Large intestine (tissue), 12 donors: ENCODE measurements at places on chromosomes 6 and 20.

DNA sequence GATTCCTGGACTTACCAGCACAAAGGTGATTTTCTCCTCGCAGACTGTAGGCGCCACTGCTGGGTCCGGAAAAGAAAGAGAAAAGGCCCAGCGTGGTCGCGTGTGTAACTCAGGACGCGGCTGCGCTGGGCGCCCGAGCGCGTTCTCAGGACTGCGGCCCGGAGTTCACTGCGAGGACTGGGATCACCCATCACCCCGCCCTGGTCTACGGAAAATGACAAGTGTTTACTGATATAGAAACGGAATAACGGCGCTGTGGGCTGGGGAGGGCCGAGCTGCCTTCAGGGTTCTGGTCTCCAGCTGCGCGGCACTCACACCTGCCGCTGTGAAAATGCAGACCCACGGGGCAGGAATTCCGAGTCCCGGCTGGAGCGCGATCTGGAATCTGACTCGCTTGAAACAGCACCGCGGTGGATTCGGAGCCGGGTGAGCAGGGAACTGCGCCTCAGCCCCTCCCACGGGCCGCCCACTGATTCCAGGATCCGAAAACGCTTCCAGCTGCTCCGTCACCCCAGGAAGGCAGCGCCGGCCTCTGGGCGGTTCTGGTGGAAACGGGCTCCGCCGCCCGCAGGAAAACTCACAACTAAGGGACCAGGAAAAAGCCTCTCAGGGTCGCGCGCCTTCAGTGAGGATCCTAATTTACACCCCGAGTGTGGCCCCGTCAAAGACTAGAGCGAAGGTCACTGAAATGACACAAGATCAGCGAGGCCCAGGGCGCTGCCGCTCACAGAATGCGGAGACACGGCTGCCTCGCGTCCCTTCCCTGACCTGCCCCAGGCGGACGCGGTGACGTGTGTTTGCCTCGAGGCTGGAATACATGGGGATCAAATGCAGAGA, 34.5 kb downstream of the HLA-A start:
- DNase-seq: peak; percentile 89

GRCh38 chr6:136494059-136494458, 56.2 kb downstream of the MAP7 start:
- no peak for DNase-seq

GRCh38 chr6:106591111-106591825, 38.0 kb downstream of the RTN4IP1 start:
- DNase-seq: no peak

- DNase-seq: no peak
These were observed 25.2 kb downstream of the SNPH start for GRCh38 chr20:1291191-1291741.

DNA sequence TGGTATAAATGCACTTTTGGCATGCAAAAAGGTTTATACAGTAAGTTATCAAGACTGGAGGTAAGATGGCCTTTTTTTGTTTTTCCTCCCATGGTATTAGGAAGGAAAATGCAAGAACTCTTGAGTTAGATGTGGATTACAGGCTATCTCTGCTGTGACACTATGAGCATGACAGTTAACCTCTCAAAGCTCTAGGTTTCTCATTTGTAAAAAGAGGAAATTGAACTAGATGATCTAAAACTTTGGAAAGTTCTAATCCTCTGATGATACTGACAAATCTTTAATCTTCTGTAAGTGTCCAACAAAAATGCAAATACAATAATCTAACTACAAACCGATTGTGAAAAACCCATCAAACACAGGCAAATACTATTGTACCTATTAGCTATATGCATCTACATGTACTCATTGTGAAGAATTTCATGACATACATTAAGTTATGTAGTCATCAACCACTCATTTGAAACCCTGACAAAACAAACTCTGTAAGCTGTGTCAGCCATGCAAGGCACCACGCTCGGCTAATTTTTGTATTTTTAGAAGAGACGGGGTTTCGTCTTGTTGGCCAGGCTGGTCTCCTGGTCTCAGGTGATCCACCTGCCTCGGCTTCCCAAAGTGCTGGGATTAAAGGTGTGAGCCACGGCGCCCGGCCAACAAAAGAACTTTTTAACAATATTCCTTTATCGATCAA, 4.2 kb downstream of the CDK19 start:
- no peak for DNase-seq

- DNase-seq: no peak
These were observed 16.4 kb downstream of the FRMD1 start for GRCh38 chr6:168062346-168063289.

GRCh38 chr20:47373206-47373733, 16.8 kb upstream of the ZMYND8 start:
- no peak for DNase-seq

GRCh38 chr20:23003881-23004460, 31.1 kb upstream of the SSTR4 start:
- no peak for DNase-seq

GRCh38 chr6:4018924-4019236, 60.1 kb downstream of the FAM217A start:
- no peak for DNase-seq

GRCh38 chr6:27375613-27376079, 12.9 kb upstream of the ZNF391 start:
- DNase-seq: peak; percentile 6

- DNase-seq: no peak
These were observed 13.9 kb downstream of the MYB start for GRCh38 chr6:135195041-135195440.

DNA sequence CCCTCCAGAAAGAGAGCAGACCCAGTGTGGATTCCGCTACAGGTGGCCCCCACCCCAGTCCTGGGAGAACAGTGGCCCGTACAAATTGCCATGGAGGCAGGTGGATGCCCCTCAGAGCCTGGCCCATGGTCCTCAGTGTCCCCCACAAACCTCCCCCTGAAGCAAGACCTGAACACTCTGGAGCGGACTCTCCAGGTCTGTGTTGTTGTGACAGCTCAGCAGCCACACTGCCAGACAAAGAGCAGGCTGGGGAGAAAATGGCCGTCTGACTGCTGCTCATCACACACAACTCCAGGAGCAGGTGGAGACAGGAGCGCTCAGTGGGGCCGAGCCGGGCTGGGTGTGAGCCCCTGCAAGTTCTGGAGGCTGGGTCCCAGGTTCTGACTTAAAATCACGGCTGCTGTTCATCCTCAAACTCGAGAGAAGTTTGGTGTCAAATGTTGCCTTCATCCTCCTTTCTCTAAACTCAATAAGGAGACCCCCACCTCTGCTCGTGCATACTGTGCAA, 241.8 kb downstream of the CDH4 start:
- DNase-seq: no peak

DNA sequence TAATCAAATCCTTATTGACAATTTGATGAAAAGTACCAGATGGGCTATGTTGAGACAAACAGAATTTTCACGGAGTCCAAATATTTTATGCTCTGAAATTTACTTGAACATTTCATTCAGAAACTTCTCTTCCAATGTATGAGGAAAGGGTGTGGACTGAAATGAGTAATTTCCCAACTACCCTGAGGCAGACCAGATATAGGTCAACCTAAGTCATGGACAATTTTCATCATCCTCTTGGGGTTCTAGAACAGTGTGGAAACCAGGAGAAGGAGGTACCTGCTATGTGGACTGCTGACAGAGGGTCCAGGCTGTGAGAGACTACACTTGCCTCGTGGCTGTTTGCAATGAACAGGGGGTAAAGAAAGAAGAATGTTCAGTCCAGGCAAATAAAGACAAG, 323.0 kb downstream of the ESR1 start:
- no peak for DNase-seq

DNA sequence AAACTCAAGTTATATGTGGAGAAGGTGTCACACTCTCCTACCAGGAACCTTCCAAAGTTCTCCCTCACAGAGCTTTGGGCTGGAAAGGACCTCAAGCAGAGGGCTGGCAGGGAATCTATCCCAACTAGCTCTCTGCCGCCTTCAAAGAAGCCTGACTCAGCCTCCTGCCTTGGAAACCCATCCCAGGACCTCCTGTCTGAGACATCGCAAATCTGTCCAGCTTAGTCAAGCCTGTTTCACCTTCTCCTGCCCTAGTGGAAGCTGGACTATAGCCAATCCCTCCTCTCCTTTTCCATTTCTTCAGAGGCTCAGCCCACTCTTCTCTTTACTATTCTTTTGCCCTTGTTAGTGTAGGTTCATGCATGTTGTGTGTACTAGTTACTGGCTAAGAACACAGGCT, 48.2 kb upstream of the FOXP4 start:
- no peak for DNase-seq

DNA sequence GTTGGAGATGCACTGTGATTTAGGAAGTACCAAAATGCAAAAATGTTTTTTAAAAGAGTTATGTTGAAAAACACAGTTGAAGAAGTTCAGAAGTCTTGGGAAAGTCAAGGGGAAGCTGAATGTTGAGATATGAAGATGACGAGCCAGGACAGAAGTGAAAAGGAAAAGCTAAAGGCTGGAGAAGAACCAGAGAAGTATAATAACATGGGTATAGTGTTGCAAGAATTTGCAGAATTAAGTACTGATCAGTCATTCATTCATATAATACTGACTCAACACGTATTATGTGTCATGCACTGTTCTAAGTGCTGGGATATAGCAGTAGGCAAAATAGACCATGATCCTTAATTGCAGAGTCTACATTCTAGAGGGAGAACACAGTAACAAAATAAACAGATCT, 432.8 kb downstream of the CDC5L start:
- DNase-seq: no peak

DNA sequence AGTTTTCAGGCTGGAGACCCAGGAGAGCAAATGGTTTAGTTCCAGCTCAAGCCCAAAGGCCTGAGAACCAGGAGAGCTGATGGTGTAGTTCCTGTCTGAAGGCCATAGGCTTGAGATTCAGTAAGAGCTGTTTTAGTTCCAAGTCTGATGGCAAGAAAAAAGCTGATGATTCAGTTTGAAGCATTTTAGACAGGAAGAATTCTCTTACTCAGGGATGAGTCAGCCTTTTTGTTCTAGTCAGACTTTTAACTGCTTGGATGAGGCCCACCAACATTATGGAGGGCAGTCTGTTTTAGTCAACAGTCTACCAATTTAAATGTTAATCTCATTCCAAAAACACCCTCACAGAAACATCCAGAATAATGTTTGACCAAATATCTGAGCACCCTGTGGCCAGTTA, 2.5 kb downstream of the ZSCAN26 start:
- DNase-seq: no peak

- DNase-seq: peak; percentile 18
These were observed 93.7 kb downstream of the SSR1 start for GRCh38 chr6:7219310-7219709.

DNA sequence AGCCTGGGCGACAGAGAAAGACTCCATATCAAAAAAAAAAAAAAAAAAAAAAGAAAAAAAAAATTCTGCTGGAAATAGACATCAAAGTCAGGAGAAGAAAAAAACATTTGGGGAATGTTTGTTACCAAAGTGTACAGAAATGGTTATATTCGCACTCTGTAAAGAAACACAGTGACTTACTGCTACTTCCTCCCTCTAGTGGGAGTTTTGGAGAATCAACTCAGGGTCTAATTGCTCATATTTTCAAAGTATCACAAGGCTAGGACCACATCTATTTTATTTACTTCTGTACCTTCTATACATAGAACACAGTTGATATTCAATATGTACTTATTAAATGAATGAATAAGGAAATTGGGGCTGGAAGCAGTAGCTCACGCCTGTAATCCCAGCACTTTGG, 24.4 kb downstream of the ARG1 start:
- no peak for DNase-seq

DNA sequence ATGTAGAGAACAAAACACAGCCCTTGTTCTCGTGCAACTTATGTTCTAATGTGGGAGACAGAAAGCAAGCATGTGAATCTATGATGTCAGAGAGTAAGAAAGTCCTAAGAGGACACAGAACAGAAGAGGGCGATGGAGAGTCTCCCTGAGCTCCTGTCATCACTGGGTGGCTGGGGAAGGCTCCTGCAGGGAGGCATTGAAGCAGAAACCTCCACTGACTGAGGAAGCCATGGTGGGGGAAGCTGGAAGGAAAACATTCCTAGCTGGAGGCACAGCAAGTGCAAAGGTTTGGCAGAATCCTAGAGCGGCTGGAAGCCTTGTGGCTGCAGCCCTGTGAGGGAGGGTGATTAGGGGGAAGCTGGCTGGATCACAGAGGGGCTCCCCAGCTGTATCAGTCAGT, 248.0 kb downstream of the CDH26 start:
- no peak for DNase-seq

- DNase-seq: no peak
These were observed 88.2 kb upstream of the DST start for GRCh38 chr6:56730663-56731529.

DNA sequence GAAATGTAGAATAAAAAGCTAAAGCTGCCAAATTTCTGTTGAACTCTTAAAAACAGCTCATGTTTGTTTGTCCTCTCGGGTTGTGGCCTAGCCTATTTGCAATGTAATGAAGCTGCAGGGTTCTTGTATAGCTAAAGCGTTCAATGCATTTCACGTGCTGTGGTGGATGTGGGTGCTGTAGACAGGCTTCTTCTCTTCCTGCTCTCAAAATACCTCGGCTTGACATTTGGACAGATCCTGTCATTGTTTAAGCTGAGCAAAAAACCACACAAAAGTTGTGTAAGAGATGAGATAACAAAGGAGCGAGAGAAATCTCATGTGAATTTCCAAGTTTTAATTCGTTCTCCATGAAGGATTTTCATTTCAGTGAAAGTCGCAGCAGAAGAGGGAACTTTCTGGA, 196.3 kb upstream of the UST start:
- DNase-seq: no peak

DNA sequence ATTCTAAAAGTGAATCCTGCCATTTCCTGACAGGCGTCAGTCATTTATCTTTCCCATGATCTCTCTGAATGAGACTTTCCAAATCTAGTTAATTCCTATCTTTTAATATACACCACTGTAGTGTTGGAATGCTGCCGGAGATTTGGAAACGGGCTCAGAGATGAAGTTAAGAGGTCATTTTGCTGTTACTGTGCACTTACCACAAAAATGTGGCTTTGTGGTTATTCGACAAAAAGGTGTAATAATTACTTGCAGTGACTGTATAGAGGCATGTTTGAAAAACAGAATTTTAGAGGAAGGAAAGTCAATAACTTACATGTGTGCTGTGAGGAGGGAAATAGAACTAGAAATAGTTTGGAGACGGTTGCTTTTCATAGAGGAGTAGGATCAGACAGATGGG, 460.2 kb upstream of the BTBD3 start:
- DNase-seq: no peak

- no peak for DNase-seq
These were observed 110.6 kb upstream of the NHSL1 start for GRCh38 chr6:138609801-138610430.

GRCh38 chr6:124772733-124773319, 189.4 kb upstream of the RNF217 start:
- DNase-seq: no peak

GRCh38 chr6:119407156-119407555, 57.6 kb upstream of the MAN1A1 start:
- no peak for DNase-seq
